Stimulated activated CD8-positive, alpha-beta memory T cell treated with anti-CD3 and anti-CD28 coated beads, Interleukin-15, amount 100 ng/mL, for 24 hours (primary cell): ENCODE measurements at places on chromosomes 2 and 18.

DNA sequence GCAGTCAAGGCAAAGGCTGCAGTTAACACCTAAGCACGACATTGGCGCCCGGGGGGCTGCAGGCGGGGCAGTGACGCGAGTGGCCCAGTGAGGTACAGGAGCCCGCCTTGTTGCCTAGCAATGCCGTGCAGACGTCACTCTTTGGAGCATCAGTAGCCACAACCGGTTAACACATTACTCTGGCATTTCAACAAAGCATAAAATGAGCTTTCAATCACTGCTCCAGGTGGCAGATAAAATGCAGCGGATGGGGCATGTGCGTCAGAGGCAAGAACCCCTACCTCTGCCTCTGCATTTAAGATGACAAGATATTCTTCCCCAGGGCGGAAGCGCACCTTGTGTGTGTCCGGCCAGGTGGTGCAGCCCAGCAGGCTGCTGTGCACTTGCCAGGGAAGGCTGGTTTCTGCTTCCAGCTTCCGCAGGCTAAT is 139.4 kb downstream of the MTCL1 start:
- no peak for DNase-seq

DNA sequence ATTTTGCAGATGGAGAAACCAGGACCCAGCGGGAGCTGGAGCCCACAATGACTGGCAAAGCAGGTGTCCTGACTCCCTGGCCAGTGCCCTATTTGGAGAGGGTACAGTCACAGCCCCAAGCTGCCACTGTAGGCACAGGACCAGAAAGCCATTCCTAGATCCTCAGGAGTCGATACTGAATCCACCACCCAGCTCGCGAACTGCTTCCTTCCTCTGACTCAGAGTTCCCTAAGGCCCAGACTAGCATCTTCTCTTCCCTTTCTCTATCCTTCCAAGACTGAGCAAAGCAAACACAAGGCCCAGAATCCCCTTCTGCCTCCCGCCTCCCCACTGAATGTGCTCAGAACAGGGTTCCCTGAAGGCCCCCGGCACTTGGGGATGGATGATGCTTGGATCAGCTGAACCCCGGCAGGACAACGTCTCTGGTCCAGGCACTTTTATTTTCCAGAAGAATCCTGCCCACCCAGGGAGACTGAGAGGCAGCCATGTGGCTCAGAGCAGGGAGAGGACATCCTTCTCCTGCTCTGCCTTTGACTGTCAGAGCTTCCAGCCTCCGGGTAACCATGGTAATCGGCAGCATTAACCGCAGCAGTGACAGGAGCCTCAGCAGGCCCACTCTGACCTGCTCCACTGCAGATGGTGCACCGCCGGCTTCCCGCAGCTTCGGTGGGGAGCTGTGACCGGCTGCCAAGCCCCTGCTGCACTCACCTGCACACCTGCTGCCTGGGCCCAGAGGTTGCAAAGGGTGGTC is 34.8 kb upstream of the KLHL29 start:
- DNase-seq = no peak

GRCh38 chr2:145060876-145061275 is 541.0 kb upstream of the ZEB2 start:
- DNase-seq = no peak

GRCh38 chr2:46095830-46096229 is 201.4 kb upstream of the EPAS1 start:
- no peak for DNase-seq

- DNase-seq = no peak
Observed at GRCh38 chr2:182426918-182427240, at the start of gene PDE1A. Gene PDE1A (minus strand): TSS chr2:182427036.

DNA sequence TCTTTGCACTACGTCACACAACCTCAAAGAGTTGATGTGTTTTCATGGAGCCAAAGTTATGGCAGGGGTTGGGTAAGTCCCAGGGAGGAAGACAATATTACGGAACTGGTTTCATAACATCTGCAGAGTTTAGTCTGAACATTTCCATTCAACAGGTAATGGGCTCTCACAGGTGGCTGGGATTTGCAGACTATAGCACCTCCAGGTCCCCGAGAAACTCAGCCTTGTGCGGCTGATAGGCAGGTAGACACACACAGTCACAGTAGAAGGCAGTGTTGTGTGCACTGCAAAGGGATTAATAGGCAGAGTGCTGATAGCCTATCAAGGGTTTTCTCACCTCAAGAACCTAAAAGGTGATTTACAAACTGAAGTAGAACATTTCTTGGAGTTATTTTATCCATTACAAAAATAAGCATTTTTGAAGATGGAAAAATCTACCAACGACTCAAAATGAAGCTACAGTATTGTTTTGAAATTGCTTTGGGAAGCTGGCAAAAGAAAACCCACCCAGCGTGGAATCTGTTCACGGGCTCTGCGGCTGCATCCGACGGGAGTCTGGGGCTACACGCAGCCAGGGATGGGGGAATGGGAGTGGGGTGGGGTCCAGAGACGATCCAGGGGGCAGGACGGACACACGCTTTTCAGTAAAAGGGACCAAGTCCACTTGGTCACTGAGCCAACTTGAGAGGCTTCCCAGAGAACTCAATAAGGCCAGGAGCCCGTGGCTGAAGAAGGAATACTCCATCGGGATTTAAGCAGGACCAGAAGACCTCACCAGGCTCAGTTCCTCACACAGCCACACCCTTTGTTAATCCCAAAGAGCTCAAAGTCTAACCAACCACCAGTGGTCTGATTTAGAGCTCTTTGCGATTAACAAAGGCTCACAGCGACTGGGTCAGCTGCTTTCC is 82.9 kb downstream of the CHRNA1 start:
- no peak for DNase-seq

GRCh38 chr18:25282282-25282681 is 69.7 kb downstream of the ZNF521 start:
- no peak for DNase-seq

GRCh38 chr2:180385601-180386201 is 378.6 kb upstream of the CWC22 start:
- DNase-seq = no peak

GRCh38 chr18:73101977-73102376 is 234.2 kb upstream of the NETO1 start:
- DNase-seq = no peak

DNA sequence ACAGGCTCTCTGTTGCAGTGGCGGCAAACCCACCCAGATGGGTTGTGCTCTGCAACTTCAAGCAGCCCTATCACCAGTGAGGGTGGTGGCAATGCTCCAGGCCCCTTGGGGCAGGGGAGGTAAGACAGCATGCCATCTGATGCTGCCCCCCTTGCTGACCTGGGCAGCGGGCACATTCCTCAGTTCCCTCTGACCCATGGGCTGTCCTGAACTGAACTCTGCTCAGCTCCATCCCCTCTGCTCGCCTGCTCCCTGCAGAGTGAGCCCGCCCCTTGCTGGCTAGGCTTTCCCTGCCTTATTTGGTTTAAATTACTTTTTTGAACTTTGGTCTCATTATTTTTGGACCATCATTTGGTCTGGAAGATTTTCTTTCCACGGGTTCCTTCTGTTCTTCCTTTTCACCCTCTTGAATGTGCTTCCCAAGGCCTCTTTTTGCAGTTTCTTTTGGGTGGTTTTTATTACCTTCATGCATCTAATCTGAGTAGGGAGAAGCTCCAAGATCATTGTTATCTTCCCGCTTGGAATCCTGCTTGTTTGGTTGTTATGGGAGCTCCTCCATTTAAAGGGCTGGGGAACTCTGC is 565.4 kb downstream of the TNS1 start:
- DNase-seq = no peak

DNA sequence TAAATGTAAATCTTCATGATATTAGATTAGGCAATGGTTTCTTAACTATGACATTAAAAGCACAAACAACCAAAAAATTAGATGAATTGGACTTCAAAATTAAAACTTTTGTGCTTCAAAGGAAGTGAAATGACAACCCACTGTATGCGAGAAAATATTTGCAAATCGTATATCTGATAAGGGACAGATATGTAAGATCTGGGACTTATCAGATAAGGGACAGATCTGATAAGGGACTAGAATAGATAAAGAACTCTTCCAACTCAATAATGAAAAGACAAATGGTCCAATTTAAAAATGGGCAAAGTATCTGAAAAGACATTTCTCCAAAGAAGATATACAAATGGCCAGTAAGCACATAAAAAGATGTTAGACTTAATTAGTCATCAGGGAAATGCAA is 29.2 kb downstream of the ADRA2B start:
- DNase-seq = no peak

DNA sequence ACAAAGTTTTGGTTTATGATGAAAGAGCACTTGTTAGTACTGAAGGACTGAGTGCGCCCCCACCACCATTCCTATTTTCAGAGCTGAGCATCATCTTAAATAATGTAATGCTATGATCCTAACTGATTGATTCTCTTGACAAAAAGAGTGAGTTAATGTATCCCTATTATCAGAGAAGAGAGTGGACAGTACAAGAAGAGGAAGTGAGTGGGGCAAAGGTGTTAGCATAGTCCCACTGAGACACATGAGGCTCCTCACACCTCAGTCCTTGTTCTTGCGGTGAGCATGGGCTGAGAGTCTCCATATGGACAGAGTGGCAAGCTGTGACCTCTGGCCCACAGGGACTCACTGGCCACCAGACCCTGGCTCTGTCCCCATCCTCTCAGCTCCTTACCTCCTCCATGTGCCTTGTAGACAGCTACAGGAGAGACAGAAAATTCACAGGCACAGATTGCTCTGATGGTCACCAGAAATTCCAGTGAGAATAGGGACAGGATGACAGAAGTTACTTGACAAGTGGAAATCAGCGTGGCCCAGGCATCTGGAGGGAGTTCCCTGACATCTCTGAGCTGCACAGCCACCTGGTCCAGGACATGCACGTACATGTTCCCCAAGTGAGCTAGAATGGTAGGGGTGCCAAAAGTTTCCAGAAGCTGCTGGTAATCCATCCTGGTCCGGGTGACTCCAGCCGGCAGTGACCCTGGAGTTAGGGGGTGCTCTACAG is 32.6 kb downstream of the NAPG start:
- DNase-seq = no peak

DNA sequence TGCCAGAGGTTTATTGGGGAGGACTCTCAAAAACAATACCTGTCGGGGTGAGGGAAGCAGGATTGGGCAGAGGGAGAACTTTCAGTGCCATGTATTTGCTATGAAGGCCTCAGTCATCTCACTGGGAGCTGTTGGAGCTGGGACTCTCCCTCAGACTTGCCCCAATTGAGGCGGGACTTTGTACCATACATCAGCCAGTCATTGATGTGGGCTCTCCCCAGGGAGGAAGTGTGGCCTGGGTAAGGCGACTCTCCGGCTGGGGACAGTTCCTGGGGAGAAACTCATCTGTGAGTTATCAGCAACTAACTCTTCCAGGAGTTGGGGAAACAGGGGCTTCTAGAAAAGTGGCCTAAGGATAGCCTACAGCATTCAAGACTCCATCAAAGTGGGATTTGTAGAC is 66.5 kb downstream of the FTCDNL1 start:
- no peak for DNase-seq

- no peak for DNase-seq
Observed at GRCh38 chr2:234550056-234550455, 53.2 kb upstream of the ARL4C start.

- DNase-seq = no peak
Observed at GRCh38 chr18:8116341-8117005, 492.8 kb upstream of the RAB12 start.

DNA sequence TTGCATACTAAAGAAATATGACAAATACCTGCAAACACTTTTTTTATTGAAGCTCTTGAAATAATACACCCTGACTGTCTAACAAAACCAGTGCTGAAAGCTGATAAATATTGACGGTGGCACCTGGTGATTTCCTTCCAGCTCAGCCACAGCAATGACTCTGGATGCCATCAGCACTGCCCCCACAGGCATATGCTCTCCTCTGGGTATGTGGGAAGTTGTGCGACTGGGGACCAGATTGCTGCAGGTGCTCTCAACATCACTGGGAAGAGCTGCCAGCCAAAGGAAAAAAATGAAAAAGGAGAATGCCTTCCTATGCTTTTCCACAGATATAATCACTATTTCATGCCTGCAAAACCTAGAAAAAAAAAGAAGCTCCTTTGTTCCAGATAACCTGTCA is 141.5 kb downstream of the PIGN start:
- no peak for DNase-seq

DNA sequence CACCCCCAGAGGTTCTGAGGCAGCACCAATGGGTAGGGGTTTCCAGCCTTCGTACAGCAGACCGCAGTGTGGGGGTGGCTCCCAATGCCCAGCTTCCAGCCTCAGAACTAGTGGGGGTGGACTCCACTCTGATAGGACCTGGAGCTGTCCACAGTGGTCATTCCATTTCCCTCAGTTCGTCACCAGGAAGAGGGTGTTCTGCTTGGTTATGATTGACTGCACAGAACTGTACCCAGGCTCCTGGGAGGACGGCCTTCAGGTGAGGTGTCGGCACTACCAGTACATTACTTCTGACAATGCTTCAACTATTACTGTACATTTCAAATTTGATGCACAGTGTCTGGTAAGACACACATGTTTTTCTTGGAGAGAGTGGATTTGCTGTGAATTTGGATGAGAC is 150.3 kb upstream of the CAPN13 start:
- DNase-seq = no peak

DNA sequence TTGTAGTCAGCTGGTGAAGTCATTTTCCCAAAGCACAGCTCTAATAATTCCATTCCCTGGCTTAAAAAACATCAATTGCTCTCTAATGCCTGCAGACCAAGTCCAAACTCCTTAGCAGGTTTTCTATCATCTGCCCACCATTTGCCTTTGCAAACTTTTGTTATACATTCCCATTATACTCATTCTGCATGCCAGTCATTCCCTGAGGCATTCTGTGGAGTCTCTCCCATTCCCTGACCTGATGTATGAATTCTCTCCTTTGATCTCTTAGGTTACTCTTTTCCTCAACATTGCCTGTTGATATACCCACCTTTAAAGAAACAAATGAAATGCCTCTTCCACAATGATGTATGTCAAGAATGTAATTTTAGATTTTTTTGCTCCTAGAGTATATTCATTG is 852.0 kb upstream of the FSHR start:
- DNase-seq = no peak

DNA sequence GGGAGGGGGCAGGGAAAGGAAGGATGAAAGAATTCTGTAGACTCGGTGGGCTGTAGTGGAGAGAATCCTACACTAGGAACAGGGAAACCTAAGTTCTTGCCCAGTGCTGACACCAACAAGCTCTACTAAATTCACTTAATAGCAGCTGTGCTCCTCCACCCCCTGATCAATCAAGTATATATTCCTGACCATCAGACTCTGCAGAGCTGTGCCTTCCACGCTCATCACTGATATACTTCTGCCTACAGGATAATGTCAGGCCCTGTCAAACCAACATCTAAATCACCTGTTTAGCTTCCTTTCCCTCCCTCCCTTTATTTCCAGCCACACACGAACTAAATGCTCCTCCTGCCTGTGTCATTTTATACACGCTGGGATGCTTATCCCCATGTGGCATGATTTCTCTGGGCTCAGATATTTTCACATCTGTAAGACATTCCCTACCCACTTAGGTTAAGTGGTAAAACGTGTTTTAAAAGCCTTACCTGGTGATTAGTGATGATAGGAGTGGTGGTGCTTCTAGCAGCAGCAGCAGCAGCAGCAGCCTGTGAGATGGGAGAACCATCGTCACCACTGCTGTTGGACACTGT is 301.9 kb downstream of the LRRTM1 start:
- no peak for DNase-seq

GRCh38 chr2:201513271-201513670 is 61.7 kb downstream of the STRADB start:
- DNase-seq = no peak
